ENCODE measurements at places on chromosomes 6 and 20.

GRCh38 chr6:39929733-39930461 lies 4.4 kb downstream of the MOCS1 start:
- DNase-seq, result no peak

GRCh38 chr6:152301021-152301764 lies 336.0 kb downstream of the SYNE1 start:
- no peak for DNase-seq

DNA sequence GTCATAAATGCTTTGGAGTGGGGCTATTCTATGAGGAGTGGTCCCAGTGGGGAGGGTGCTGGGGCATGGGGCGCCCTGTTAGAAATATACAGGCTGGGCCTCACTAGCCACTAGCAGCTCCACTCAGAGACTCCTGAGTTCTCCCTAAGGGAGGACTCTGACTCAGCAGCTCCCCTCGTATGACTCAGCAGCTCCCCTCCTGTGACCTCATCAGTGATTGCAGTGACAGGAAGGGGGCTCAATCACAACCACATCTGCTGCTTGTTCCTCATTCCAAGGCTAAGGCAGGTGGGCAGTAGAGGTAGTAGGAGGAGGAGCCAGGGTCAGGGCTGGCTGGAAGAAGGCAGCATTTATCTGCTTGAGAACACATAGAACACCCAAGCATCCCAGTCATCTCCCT lies 73.7 kb downstream of the PRND start:
- no peak for DNase-seq

- DNase-seq, result no peak
Measured at GRCh38 chr6:78670802-78671201, 196.5 kb upstream of the IRAK1BP1 start.

GRCh38 chr20:44745598-44746366 lies at the start of gene KCNK15:
TSS of gene KCNK15 (plus strand) at chr20:44745865. CDS start at chr20:44745911, 46 bp downstream.
- no peak for DNase-seq

DNA sequence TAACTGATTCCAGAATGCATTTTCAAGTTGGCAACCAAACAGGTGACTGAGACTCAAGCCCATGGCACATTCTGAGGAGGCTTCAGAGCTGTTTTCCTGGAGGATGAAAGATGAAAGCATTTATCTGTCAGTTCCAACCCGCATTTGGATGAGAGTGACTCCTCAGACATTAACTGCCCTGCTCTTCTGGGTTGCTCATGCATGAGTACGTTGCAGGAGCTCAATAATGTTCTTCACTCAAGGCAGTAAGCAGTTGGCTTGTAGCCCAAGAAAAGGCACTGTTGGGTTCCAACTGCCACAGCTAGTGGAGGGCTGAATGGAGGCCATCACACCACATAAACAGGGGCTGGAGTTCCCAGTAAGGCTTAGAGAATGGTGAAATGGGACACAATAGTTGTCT lies 155.3 kb downstream of the FUT9 start:
- no peak for DNase-seq

DNA sequence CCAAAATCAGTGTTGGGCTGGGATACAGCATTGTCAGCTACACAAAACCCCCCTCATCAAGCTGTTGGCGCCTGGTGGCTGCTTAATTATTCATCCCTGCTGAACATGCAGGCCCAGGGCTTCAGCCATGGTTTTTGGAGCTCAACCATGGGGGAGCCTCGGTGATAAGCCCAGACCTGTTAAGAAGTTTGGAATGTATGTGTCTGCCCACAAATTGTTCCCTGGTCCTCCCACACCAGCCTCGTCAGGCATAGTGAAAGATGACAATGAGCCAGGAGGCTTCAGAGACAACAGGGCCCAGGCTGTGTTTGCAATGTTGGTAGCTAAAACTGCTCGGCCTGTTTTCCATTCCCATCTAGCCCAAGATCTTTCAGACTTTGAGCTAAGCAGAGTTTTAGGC lies 34.8 kb upstream of the SIRPA start:
- no peak for DNase-seq

- DNase-seq, result no peak
Measured at GRCh38 chr6:144341831-144342527, 56.8 kb downstream of the UTRN start.

DNA sequence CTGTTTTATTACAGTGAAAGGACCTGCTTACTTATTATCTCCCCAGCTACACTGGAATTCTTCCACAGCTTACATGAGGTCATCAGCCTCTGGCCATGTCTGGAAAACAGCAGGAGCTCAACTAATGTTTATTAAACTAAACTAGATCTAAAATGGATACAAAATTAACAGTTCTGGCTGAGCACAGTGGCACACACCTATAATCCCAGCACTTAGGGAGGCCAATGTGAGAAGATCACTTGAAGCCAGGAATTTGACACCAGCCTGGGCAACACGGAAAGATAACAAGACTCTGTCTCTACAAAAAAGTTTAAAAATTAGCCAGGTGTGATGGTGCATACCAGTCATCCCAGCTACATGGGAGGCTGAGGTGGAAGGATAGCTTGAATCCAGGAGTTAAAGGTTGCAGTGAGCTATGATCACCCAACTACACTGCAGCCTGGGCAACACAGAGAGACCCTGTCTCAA lies 220.8 kb upstream of the MARCKS start:
- DNase-seq, result no peak

GRCh38 chr6:57329933-57330332 lies 12.5 kb downstream of the PRIM2 start:
- DNase-seq, result no peak

DNA sequence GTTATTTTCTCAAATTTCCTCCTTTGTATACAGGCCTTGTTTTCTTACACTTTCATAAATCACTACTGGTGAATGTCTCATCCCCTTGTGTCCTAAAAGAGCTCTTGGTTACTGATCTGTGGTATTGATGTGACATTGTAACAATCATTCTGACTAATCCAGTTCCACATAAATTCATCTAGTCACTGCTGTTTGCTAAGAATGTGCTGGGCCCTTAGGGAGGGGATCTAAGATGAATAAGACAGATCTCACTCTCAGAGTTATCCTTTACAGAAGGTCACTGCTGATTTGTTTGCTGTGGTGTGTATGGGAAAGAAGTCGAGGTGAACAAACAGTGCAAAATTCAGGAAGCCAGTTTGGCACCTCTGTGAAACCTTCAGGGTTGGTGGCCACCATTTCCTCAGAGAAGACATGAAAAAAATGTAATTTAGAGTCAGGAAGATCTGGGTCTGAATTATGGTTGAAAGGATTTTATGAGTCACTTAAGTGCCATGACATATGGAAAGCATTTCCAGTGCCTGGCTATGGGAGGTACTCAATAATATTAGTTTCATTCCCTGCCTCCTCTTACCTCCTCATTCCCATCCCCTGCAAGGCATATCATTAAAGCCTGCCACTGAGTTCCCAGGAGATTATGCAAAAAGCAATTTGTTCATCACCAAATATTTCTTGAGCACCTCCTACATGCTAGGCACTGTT lies 121.8 kb downstream of the COL9A1 start:
- DNase-seq, result no peak

DNA sequence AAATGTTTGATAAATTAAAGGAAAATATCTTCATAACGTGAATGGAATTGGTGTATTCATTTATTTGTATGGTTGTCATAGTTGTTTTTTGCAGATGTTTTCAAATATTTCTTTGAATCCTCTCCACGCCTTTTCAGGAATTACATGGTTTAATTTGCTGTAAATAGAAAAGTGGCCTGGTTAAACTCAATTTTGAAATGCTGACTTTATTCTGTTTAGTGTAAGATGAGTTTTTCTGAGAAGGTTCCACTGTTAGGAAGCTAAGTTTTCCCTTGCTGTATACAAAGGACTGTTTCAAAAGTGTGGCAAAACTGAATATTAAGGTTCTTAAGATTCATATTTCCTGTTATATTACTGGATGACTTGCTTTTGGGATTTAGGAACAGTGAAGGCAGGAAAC lies 503 bp upstream of the ZC2HC1B start:
- DNase-seq, result no peak

GRCh38 chr6:152151920-152152319 lies 344.4 kb downstream of the ESR1 start:
- DNase-seq, result no peak

- DNase-seq, result no peak
Measured at GRCh38 chr6:36615018-36615761, 21.0 kb downstream of the SRSF3 start.

GRCh38 chr6:140346428-140346827 lies 972.0 kb upstream of the CITED2 start:
- DNase-seq, result no peak

- no peak for DNase-seq
Measured at GRCh38 chr20:46260480-46260879, 47.8 kb downstream of the CDH22 start.

- no peak for DNase-seq
Measured at GRCh38 chr6:63458480-63459115, 113.7 kb upstream of the LOC128125822 start.

DNA sequence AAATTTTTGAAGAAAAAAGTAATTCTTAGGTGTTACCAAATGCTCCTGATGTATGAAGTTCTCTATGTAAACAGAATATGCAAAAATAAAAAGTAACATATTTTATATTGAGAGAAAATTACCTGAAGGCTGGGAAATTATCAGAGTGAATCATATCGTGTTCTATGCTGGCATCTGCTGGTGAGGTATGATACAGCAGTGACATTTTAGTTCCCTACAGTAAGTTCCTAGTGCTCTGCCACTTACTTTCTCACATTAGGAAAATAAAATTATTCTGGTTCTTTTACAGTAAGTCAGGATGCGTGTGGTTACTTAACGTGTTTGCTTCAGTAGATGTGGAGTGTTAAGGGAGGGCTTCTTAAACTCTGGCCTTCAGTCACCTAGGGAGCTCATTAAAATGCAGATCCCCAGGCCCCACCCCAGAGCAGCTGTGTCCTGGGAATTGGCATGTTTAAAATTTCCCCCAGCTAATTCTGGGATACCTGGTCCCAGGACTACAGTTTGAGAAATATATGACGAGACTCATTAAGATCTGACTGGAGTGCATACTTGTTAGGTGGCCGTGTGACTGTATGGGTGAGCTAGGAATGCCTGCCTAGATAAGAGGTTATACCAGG lies 3.2 kb downstream of the ACTR5 start:
- no peak for DNase-seq

GRCh38 chr6:140541288-140541687 lies 1166.8 kb upstream of the CITED2 start:
- no peak for DNase-seq

GRCh38 chr20:10521068-10521831 lies 86.1 kb downstream of the SLX4IP start:
- DNase-seq, result no peak

GRCh38 chr6:149347067-149347466 lies 29.6 kb downstream of the TAB2 start:
- no peak for DNase-seq

GRCh38 chr6:135465307-135465706 lies 32.2 kb downstream of the AHI1 start:
- no peak for DNase-seq

DNA sequence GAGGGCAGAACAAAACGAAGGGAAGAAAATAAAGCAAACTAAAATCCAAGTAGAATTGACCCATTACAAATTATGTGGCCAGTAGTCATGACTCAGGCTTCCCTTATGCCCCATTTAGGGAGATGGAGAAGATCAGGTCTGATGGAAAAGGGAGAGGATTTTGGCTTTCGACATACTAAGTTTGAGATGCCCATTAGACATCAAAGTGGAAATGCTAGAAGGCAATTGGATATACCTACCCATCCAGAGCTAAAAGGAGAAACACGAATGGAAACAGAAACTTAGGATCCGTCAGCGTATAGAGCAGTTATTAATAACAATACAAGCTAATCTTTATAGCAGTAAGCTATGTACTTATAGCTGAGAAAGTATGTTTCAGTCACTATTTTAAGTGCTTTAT lies 4.8 kb downstream of the TRPC4AP start:
- DNase-seq, result no peak

GRCh38 chr6:12896208-12896733 lies 179.7 kb downstream of the PHACTR1 start:
- DNase-seq, result no peak

GRCh38 chr20:18628330-18628920 lies 40.6 kb downstream of the DTD1 start:
- peak; percentile 37 for DNase-seq

DNA sequence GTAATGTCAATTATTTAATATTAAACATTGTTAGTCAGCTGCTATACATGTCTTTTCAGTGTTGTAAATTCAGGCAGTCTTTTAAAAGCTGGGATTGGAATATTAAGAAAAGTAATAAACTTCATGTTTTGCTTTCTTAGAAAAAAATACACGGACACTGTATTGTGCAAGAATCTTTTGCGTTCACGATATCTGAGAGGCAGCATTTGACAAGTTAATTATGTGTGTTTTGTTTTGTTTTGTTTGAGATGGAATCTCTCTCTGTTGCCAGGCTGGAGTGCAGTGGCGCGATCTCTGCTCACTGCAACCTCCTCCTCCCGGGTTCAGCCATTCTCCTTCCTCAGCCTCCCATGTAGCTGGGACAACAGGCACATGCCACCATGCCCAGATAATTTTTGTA lies 1661.3 kb downstream of the HACE1 start:
- no peak for DNase-seq

- DNase-seq, result no peak
Measured at GRCh38 chr6:52399511-52400312, 20.4 kb upstream of the EFHC1 start.

DNA sequence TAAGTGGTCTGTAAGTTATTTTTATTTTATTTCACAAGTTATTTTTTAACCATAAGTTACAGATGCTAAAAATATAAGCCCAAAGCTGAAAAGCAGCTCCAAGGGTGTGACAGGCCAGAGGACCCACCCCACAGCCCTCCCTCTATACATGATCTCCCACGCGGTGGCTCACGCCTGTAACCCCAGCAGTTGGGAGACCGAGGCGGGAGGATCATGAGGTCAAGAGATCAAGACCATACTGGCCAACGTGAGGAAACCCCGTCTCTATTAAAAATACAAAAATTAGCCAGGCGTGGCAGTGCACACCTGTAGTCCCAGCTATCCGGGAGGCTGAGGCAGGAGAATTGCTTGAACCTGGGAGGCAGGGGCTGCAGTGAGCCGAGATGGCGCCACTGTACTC lies 32.2 kb downstream of the COL11A2 start:
- DNase-seq, result no peak

- DNase-seq, result no peak
Measured at GRCh38 chr20:22248051-22248667, 336.2 kb downstream of the FOXA2 start.

DNA sequence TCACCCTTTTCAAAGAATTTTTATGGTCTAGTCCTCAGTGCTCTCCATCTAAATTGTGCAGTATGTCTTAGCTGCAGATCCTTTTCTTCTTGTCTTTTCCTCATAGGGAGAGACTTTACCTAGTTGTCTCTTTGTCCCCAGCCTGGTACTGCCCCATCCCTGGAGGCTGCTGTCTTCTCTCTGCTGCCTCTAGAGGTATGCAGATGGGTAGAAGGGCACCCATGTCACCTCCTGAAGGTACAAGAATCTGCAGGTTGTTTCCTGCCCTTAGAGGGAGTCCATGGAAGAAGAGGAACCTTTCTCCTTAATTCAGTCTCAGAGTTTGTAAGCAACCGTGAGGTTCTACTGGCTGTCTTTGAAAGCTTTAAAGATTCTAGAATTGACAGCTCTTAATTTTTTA lies 39.1 kb downstream of the MCM8 start:
- DNase-seq, result no peak
